ENCODE measurements at places on chromosomes 16 and 17. TPM values are rescaled to one million over a fixed set of nuclear protein-coding genes. Genes with fewer than 3 reads are reported as not detected.

GRCh38 chr17:76948726-76949342 is 80.6 kb downstream of the MGAT5B start:
- DNase-seq: no peak

DNA sequence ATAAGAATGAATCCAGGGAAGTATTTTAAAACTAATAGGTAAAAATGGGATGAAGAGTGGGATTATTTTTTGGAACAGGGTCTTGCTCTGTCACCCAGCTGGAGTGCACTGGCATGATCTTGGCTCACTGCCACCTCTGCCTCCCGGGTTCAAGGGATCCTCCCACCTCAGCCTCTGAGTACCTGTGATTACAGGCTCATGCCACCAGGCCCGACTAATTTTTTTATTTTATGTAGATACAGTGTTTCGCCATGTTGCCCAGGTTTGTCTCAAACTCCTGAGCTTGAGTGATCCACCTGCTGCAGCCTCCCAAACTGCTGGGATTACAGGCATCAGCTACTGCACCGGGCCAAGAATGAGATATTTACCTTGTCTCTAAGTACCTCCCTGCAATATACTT is 22.1 kb downstream of the NSMCE1 start:
- DNase-seq: no peak

DNA sequence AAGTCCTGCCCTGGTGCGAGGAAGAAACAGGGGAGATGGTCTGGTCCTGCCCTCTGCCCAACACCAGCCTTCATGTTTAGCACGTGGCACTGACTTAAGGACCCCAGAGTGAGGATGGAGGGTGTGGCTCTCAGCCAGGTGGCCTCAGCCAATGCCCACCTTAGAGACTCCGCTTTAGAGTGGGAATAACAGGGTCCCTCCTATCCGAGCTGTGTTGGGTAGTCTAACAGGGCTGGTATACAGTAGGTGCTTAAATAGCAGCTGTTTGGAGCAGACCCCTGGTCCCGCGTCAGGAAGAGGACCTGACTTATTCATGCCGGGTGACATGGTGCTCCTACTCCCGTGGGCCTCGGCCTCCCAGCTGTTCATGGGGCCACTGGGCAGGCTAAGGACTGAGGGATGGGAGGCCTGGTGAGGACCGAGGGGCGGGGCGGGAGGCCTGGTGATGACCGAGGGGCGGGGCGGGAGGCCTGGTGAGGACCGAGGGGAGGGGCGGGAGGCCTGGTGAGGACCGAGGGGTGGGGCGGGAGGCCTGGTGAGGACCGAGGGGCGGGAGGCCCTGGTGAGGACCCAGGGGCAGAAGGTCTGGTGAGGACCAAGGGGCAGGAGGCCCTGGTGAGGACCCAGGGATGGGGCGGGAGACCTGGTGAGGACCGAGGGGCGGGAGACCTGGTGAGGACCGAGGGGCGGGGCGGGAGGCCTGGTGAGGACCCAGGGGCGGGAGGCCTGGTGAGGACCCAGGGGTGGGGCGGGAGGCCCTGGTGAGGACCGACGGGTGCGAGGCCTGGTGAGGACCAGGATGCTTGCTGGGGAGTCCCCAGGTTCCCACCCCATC is 7.6 kb downstream of the ZFPM1 start:
- no peak for DNase-seq

- DNase-seq: peak; percentile 90
These were observed 1.0 kb downstream of the KIFC3 start for GRCh38 chr16:57801098-57801808.

TBC1D24 gene
- 19.2 TPM for total RNA-seq

GRCh38 chr16:88010343-88010967 is 59.2 kb downstream of the BANP start:
- DNase-seq: no peak

- peak; percentile 45 for DNase-seq
These were observed 13.8 kb downstream of the IGSF6 start for GRCh38 chr16:21638573-21638975.

OR3A3 gene
- not detected for total RNA-seq

DNA sequence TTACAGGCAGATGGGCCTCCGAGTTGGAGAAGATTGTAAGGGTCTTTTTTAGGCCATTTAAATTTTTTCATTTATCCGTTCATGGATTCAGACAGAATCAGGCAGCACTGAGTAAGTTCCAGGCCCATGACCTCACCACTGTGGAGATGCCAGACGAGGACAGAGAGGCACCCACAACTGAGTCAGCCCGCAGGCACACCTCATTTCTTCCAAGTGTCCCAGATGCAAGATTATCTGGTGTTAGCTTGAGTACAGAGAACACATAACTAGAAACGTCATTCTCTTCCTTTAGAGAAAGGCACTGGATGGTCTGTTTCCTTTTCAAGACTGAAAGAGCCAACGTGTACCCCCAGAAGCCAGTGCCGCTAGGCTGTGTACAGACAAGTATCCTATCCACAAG is 16.9 kb downstream of the CLEC16A start:
- DNase-seq: peak; percentile 93

GDPD3 gene
- total RNA-seq: 1.8 TPM

GRCh38 chr16:87705771-87706277 is 60.0 kb downstream of the KLHDC4 start:
- DNase-seq: no peak

DNA sequence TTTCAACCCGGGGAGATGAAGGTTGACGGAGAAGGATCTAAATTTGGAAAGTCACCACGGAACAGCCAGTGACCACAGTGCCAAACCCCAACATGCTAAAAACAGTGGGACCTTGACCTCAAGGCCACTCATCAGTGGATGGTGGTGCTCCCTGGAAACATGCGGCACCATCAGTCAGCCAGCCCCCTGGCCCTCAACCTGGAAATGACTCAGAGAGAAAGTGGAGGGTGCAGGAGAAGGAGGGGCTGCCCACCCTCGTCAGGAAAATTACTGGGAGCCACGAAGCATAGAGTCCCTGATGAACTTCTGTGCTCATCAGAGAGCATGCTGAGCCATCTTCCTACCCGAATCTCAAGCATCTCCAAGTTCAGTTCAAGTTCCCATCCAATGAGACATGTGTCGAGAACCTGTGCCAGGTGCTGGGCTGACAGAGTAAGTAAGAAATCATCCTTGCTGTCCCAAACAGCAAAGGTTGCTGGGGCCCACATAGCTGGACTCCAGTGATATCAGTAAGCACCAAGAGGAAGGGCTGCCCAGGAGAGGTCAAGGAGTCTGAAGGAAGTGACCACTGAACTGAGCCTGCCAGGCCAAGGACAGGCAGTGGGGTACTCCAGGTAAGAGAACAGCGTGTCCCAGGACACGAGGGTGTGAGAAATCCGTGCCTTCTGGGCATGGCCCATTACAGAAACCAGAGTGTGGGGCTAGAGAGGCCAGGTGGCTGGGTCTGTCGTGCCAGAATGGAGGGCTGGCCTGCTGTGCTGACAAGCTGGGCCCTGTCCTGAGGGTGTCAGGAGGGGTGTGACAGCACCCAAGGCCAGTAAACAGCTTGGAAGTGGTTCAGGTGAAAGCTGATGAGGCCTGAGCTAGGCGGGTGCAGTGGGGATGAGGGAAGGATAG is 5.2 kb downstream of the PECAM1 start:
- DNase-seq: peak; percentile 96

KRT9 gene
- not detected for total RNA-seq

DNA sequence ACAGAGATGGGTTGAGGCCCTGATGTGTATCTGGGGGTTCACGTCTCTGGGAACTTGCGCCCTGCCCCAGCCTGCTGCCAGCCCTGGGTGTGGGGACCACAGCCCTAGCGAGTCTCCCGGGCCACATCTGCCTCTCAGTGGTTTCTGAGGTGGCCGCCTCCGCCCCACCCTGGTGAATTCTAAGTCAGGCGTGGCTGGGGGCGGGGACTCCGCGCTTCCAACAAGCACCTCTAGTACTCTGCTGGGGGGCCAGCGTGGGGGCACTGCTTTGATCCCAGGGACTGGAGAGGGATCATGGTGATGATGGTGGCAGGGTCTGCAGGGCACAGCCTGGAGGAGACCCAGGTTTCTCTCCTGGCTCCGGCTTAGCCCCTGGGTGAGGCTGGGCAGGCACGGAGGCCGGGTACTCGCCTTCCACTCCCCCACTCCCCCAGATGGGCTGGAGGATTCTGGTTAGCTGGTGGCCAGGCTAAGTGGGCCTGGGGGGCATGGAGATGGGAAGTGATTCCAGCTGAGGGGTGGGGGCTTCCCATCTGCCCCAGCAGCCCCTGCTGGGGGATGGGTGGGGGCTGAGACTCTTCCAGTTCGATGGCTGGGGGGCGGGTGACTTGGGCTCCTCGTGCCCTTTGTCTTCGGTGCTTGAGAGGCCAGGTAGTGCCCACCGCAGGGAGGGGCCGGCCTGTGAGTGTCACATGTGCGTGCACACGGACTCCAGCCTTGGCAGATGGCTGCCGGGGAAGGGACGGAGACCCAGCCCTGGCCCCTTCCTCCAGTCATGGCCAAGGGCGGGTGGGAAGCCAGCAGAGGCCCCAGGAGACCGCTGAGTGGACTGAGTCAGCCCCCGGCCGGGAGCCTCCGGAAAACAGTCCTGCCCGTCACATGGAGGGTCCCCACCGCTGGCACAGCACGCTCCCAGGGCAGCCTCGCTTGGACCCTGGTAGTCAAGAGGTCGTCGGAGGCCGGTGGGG is 3.9 kb downstream of the GLIS2 start:
- no peak for DNase-seq

SEZ6L2 gene
- total RNA-seq: 16.7 TPM

PDE6G gene
- not detected for total RNA-seq

DNA sequence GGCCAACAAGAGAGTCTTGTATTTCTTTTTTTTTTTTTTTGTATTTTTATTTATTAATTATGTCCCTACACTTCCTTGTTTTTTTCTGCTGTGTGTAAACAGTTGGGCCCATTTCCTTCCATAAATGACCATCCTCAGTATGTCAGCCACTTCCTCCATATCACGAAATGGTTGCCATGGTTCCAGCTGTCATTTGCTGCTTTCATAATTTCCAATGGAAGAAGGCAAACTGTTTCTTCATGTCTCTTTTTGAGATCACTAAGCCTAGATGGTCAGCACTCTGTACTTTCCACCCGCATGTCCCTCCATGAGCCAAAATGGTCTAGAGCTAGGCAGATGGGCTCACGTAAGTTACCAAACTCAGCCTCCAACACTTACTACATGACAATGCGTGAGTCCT is 133.5 kb upstream of the FOXF1 start:
- no peak for DNase-seq

GRCh38 chr16:81276323-81276722 is 37.8 kb downstream of the BCO1 start:
- DNase-seq: no peak

DNA sequence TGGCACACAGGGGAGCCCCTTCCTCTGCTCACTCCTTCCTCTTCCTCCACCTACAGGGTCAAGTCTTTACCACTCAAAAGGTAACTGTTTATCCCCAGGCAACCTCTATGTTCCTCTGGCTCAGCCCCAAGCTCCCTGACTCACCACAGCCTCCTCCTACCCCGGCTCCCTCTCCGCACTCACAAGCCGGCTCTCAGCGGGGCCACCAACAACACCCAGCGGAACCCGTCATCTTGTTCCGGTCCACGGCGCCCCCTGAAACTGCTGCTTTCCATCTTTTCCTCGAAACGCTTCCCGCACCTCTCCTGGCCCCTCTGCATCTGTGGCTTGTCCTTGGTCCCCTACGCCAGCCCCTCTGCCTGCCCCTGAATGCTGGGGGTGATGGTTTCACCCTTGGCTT is 58.4 kb downstream of the NXN start:
- peak; percentile 68 for DNase-seq

DNA sequence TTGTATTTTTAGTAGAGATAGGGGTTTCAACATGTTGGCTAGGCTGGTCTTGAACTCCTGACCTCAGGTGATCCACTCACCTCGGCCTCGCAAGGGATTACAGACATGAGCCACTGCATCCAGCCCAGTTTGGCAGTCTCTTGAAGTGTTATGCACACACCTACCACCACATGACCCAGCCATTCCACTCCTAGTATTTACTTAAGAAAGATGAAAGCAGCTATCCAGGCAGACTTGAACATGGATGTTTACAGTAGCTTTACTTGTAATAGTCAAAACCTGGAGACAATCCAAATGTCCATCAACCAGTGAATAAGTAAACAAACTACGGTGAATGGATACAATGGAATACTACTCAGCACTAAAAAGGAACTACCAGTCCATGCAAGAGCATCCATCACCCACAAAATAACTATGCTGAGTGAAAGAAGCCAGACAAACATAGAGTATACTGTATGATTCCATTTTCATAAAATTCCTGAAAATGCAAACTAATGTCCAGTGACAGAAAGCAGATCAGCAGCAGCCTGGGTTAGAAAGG is 37.8 kb upstream of the RASD1 start:
- peak; percentile 15 for DNase-seq

All from M059J (cell line).